Esophagus muscularis mucosa (tissue), 4 donors: ENCODE measurements at places on chromosomes 5 and 9. TPM values are rescaled to one million over a fixed set of nuclear protein-coding genes. Genes with fewer than 3 reads are reported as not detected.

DNA sequence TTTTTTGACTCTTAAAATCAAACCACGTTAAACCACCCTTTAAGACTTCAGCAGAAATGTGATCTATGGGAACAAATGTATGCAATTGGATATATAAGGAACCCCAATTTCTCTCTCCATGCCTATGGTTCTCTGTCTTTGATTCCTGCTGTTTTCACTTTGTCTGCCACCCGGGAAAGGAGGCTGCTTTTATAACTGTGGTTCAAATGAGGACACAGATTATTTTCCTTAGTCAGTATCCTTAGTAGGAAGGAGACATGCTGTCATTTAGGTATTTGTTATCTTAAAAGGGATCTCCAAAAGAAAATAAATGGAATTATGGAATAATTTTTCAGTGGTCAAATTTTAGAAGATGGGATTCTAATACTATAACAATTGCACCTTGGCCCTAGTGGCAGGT lies 176.1 kb upstream of the NREP start:
- no peak for DNase-seq

DNA sequence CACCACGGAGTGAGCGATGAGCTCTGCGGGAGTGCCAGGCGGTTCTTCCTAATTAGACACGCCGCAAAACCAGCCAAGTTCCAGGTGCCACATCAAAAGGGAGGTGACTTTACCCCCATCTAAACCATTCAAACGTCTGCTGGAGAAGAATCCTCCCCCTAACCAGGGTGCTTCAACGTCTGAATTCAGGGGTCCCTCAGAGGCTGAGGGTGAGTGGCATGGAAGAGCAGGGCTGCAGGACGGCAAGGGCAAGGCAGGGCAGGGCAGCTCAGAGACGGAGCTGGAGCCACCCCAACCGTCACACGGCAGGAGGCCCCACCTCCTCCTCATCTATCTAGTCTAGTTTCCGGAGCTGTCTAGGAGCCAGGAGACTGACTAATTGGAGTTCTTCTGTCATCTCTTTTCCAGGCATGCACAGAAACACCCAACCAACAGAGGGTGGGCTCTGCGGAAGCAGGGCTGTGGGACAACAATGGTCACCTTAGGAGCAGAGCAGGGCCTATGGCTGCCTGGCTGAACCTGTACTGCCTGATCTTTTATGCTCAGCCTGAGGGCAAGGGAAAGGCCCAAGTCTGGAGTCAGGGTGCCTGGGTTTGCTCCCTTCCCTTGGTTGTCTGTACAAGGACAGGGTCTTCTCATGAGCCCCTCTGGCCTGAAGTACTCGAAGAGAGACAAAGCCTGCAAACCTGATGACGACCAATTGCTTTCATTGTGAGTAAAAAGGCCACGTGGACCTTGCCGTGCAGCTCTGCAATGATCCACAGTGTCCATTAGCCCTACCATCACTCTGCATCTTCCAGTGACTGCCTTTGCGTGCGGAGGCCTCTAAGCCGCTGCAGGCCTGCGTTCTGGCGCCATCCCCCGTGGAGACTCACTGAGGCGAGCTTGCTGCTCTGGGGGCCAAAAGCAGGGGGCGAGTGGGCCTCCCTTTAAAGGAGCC lies 81.0 kb upstream of the SLC25A51 start:
- DNase-seq: no peak

The CCL27 gene
- not detected for total RNA-seq

The ELOVL7 gene
- total RNA-seq: 4.6 TPM
